SK-N-SH (cell line): ENCODE measurements at places on chromosomes 2 and 18. TPM values are rescaled to one million over a fixed set of nuclear protein-coding genes. Genes with fewer than 3 reads are reported as not detected.

Gene SF3B6
- 275 and 295 TPM in 2 replicates for polyA plus RNA-seq

Gene TRIM43
- polyA plus RNA-seq = 0.23 and 0.39 TPM in 2 replicates

DNA sequence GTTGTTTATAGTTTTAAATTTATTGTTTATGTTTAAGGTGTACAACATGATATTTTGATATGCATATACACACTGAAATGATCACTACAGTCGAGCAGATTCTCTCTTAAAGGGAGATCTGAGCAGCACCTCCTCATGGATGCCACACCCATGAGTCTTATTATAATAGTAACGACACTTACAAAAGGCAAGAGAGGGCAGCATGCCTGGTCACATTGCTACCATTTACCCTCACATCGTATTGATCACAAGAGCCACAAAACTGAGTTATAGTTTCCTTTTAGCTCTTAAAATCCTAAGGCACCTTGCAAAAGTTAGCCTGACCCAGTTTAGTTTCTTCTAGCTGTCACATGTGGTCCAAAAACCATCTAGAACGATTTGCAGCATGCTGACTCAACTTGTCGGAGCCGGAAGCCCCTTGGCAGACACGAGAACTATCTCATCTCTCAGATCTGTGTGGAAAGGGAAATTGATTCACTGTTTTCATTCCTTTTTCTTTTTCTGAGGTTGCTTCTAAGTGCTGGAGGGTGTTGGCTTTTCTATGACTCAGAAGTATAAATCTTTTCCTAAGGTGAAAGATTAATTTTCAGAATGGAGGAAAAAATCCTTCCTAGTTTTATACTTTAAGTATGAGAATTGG lies 85.3 kb downstream of the CDC42EP3 start:
- DNase-seq = no peak

GRCh38 chr18:11148680-11149440 lies 509 bp downstream of the PIEZO2 start:
- DNase-seq = no peak

DNA sequence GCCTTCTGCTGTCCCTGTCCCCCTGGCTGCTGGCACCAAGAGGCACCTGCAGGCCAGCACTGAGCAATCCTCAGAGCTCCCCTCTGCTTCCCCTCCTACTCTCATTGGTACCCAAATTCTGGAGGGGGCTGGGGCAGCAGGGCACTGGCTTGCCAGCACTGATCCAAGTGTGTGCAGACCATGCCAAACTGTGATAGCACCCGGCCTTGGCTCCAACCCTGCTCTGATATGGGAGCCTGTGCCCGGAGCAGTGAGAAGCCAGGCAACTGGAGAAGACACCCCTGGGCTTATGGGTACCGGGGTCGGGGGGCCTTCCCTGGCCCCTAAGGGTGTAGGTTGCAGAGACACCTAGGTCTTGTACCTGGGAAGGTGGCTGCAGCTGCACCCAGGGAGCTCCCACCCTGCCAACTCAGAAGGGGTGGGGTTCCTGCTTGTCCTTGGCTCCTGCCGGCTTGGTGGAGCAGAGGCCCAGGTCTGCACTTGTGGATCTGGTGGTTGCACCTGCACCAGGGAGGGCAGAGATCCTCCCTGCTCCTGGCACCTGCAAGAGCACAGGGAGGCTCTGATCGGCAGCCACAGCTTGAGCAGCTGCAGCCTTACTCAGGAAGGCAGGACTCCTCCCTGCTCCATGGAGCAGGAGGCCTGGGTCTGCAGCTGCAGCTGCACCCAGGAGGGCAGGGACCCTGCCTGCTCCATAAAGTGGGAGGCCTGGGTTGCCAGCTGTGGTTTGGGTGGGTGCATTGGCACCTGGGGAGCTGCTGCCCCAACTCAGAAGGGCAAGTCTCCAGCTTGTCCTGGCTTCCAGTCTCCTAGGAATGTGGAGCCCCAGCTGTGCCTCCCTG lies 96.3 kb downstream of the BCL2L11 start:
- no peak for DNase-seq

GRCh38 chr2:7881063-7881462 lies 800.8 kb upstream of the ID2 start:
- DNase-seq = no peak

- DNase-seq = no peak
Measured at GRCh38 chr18:79548986-79549637, 130.5 kb upstream of the CTDP1 start.

DNA sequence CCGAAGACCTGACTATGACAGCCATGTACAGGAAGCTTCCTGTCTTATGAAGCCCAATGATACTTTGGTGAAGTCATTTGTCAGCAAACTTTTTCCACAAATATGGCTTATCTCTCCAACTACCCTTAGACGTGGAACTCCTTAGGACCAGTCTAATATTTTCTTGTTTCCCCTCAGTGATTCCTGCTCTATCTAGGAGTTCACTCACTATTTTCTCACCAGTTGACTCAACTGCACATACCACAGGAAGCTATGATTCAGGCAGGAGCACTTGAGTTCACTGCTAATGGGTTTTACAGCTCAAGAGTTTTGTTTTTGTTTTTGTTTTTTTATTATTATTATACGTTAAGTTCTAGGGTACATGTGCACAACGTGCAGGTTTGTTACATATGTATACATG lies 109.3 kb downstream of the ANTXR1 start:
- no peak for DNase-seq
